Activated naive CD4-positive, alpha-beta T cell (primary cell): ENCODE measurements at places on chromosomes 6 and 20.
A peak's percentile ranks its signal among the peaks of the same experiment; 100 is the strongest.

GRCh38 chr6:34934516-34934915 lies 45.5 kb downstream of the ANKS1A start:
- DNase-seq = no peak

DNA sequence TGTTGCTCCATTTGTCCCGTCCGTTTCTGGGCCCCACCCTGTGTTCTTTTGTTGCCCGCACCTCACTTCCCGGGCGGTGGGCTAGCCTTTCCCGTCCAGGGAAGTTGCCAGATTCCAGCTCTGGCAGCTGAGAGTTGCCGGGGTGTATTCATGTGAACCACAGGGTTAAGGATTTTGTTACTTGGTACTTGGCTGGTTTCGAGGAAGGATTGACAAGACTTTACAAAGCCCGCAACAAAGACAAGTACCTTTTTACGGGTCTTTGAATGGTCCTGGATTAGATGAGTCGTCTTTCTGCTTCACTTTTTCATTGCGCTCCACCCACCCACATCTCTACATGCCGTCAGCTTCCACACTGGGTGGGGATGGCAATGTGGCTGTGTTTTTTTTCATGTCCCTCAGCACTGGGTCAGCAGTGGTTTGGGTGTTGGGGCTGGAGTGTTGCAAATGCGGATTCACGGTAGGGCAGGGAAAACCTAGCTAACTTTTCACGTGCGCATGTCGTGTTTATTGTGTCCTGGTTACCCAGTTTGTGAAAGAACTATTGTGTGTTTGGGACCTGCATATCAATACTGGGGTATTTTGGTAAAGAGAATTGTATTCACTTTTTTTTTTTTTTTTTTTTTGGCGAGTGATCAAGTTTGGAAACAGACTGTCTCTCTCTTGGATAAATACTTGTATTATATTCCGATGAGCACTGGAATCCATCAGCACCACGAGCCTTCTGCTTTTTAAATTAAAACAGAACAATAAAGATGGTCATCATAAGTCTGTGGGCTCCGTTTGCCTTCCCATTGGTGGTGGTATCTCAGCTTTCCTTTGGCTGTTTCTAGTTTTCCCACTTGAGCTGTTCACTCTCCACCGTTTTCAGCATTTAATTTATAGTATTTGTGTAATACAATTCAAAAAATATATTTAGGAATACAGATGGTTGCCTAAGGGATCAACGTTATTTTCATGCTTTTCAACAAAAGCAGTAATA lies 1.2 kb downstream of the DUSP22 start:
- no peak for DNase-seq

GRCh38 chr20:4719190-4719589 lies 2.5 kb upstream of the PRND start:
- DNase-seq = no peak

GRCh38 chr6:52306972-52307870 lies 22.7 kb upstream of the MCM3 start:
- DNase-seq = no peak

DNA sequence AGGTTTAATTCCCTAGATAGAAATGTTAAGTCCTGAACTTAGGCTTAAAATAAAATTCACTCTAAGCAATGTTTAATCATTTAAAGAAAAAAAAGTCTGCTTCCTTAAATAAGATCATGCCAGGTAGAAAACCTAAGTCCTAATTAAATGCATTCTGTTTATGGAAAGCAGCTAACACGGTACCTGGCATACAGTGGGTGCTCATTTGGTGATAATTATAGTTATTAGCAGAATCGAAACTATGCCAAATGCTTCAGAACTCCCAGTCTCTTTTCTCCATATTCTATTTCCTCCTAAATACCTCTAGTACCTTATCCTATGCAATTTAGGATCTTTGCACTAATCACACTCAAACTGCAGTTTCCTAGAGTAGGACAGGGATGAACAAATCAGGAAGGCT lies 331.8 kb downstream of the EPHA7 start:
- no peak for DNase-seq

DNA sequence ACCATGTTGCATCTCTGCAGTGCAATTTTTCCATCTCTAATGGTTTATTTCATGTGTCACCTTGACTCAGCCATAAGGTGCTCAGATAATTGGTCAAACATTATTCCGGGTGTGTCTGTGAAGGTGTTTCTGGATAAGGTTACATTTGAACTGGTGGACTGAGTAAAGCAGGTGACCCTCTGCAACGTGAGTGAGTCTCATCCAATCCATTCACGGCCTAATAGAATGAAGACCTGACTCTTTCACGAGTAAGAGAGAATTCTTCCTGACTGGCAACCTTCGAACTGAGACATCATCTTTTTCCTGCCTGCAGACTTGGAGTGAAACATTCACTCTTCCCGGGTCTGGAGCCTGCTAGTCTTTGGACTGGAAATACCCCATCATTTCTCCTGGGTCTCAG lies 77.1 kb upstream of the SLC22A23 start:
- no peak for DNase-seq

GRCh38 chr20:34312024-34312460 lies 8.9 kb upstream of the AHCY start:
- DNase-seq = no peak

- DNase-seq = no peak
These were observed 33.3 kb downstream of the ZC3H12D start for GRCh38 chr6:149451376-149452036.

GRCh38 chr6:127212376-127212775 lies 54.3 kb upstream of the RNF146 start:
- no peak for DNase-seq

DNA sequence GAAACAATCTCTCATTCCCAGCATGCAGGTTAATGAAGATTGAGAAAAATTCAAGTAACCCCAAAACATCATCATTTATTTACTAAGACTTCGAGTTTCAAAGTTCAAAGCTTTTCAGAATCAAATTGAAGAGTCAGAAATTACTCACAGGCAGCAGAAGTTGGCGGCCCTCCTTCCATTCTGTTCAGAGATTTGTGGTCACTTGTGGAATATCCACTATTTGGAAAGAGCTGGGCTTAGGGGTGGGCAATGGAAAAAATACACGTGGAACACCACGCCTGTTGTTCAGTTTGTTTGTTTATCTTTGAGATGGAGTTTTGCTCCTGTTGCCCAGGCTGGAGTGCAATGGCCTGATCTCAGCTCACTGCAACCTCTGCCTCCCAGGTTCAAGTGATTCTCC lies 108.6 kb upstream of the NAA20 start:
- DNase-seq = no peak

GRCh38 chr6:166206510-166207283 lies 39.0 kb upstream of the TBXT start:
- DNase-seq = no peak

GRCh38 chr6:1287103-1287591 lies 24.8 kb upstream of the FOXQ1 start:
- DNase-seq = no peak

GRCh38 chr6:156416391-156416790 lies 360.8 kb upstream of the ARID1B start:
- no peak for DNase-seq

GRCh38 chr20:37336369-37337207 lies 9.4 kb upstream of the SRC start:
- peak; percentile 13 for DNase-seq

GRCh38 chr6:44723439-44724197 lies 336.1 kb downstream of the CDC5L start:
- no peak for DNase-seq

GRCh38 chr6:32369660-32370059 lies 2.0 kb downstream of the TSBP1 start:
- no peak for DNase-seq

DNA sequence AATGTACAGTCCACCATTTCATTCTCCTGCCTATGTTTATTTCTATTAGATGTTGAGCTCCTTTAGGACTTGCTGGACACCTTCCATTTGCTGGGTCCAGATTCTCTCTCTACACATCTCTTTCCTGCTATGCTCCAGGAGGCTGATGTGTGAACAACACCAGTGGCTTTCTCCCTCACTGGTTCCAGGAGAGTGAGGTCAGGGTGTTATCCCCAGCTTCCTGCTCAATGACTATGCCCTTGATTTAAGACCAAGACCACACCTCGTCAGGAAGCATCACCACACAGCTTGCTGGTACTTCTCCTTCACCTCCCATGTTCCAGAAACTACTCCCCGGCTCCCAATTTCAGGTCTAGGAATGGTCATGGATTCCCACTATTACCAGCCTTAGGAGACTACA lies 31.3 kb upstream of the E2F3 start:
- no peak for DNase-seq

- DNase-seq = no peak
These were observed 80.6 kb upstream of the NXT1 start for GRCh38 chr20:23269954-23270353.

GRCh38 chr20:36202891-36203338 lies 33.4 kb upstream of the AAR2 start:
- DNase-seq = peak; percentile 74

GRCh38 chr6:3838992-3839867 lies 9.9 kb upstream of the FAM50B start:
- no peak for DNase-seq

GRCh38 chr6:93048381-93048780 lies 371.0 kb downstream of the EPHA7 start:
- DNase-seq = no peak

GRCh38 chr20:1555952-1556351 lies 1.6 kb downstream of the SIRPD start:
- DNase-seq = no peak

- no peak for DNase-seq
These were observed 259.0 kb downstream of the FOXC1 start for GRCh38 chr6:1868561-1869261.

GRCh38 chr6:146650799-146651481 lies 52.2 kb downstream of the ADGB start:
- no peak for DNase-seq

GRCh38 chr6:96652552-96652951 lies 89.6 kb downstream of the FHL5 start:
- no peak for DNase-seq

DNA sequence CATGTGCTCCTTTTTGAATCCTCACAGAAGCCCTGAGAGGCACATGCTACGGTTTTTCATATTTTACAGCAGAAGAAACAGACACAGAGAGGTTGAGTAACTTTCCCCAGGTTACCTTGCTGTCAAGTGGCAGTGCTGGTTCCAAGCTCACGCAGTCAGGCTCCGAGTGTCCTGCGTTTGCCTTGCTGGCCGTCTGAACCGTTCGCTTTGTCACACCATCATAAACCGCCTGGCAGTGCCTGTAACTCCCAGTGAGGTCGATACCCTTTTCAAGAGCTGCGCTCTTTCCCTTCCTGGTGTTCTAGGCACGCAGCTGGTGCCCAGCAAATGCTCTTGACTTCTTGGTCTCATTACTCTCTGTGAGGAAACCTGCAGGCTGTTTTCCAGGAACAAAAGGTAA lies 31.3 kb upstream of the KCNG1 start:
- no peak for DNase-seq

DNA sequence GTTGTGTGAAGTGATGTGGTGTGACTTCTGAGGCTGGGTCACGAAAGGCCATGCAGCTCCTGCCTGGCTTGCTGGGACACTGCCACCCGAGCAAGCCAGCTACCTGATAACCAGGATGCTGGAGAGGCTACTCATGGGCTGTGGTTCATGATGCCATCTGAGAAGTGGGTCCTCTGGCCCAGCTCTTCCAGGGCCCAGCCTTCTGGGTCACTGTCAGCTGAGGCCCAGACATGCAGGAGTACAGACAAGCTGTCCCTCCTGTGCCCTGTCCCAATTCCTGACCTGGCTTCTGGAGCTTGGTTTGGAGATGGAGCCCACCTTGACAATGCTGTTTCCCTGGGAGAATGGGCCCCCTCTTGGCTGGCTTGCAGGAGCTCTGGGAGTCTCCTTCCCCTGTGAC lies 87.0 kb downstream of the DHX35 start:
- DNase-seq = no peak

DNA sequence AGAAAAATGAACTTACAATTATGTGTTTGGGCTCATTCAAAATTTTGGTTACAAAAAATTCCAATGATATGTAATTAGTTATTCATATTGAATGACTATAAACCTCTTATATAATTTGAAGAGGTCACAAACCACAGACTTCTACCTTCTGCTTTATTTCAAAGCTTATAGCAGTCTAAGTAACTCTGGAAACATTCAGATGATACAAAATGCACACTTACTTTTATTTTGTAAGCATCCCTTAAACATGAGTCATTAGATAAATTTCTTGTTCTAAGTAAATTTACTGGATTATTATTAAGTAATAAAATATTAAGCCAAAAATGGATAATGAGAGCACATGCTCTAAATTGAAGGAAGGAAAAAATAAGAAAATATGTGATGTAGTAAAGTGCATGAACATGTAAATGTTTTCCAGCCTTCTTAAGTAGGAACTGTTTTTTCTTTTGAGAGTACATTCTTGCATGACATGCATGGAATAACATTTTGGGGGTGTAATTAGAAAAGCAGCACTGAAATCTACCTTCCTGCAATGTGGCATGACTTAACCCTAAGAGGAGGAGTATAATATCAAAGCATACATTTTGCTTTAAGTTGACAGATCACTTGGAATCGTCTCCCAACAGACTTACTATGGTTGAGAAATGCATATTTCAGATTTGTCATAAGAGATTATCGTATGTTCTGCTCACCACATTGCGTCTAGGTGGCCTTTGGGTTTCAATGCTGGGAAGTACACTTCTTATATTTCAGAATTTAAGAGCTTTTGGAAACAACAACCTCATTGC lies 372.7 kb upstream of the HSF2 start:
- DNase-seq = no peak

GRCh38 chr20:35318502-35319157 lies 26.4 kb upstream of the FAM83C start:
- no peak for DNase-seq

GRCh38 chr20:20143646-20144045 lies 91.3 kb downstream of the CFAP61 start:
- DNase-seq = no peak

DNA sequence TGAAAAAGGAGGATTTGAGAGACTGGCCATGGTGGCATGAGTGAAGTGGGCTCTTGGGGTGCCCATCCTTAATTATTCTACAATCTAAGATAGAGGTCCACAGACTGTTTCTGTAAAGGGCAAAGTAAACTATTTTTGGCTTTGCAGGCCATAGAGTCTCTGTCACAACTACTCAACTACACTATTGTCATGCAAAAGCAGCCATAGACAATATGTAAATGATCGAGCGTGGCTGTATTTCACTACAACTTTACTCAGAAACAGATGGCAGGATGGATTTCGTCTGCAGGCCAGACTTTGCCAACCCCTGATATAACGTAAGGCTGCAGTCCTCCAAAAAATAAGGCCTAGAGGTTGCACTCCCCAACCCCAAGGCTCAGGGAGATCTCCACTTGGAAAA lies 58.2 kb upstream of the NAA20 start:
- DNase-seq = no peak

DNA sequence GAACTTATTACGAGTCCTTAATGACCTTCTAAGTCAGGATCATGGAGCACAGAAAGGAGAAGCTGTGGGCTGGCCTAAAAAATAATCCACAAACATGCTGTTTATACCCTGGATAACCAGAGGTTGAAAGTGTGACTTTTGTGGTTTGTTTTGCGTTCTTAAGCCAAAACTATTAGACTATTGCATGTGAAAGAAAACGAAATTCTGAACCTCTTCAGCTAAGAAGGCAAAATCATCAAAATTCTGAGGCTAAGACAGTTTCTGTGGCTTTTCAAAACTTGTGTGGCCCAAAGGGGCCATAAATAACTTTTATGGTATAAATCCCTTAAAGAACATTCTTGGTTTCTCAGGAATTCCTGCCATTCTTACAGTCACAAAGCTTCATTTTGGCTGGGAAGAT lies 251.0 kb downstream of the UST start:
- no peak for DNase-seq
